ENCODE measurements at places on chromosomes 5 and 9. TPM values are rescaled to one million over a fixed set of nuclear protein-coding genes. Genes with fewer than 3 reads are reported as not detected.

The ERAP2 gene
- total RNA-seq = 14.8 TPM

DNA sequence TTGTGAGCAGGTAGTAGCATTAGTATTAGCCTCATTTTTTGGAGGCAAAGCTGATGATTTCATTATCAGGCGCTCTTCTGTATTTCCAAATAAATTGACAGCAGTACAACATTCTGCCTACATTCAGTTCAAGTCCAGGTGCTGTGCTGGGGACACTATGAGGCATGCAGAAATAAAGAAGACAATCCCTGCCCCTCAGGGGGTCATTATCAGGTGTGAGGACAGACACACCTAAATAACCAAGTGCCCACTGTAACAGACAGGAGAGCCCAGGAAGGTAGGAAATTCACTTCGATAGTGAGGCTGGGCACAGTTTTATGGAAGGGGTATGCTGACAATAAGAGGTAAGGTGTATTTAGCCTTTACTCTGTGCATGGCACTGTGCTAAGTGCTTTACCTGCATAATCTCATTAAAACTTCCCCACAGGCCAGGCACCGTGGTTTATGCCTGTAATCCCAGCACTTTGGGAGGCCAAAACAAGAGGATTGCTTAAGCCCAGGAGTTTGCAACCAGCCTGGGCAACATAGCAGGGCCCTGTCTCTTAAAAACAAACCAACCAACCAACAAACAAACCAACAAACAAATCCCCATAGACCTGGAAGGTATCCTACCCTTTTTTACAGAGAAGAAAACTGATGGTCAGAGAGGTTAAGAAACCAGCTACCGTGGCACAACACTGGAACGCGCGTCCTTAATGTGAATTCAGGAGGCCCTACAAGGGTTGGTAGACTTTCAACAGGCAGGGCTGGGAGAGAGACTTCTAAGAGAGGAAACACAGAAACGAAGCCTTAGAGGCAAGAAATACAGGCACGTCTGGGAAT is 17.5 kb upstream of the GPX3 start:
- DNase-seq = no peak

GRCh38 chr5:125891061-125891725 is 532.0 kb upstream of the GRAMD2B start:
- no peak for DNase-seq

- DNase-seq = peak; percentile 83
Observed at GRCh38 chr9:97555164-97555563, 53.7 kb downstream of the TMOD1 start.

DNA sequence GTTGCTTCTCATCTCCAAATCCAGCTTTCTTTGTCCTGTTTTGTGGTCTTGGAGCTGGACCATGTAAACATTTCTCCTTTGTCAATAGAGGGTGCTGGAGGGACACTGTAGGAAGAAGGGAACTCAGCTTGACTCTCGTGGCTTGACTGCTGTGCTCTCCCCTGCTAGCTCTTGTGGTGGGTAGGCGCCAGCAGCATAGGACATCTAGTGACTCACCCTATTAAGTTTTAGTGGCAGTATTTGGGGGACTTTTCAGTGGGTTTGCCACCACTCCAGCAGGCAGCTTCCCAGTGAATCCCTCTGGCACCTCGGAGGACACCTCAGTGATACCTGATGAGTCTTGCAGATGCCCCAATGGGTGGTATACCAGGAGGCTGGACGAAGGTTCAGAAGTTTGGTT is 97.8 kb downstream of the TSSK1B start:
- DNase-seq = peak; percentile 65

GRCh38 chr5:150571836-150572235 is 63.9 kb downstream of the NDST1 start:
- DNase-seq = no peak

DNA sequence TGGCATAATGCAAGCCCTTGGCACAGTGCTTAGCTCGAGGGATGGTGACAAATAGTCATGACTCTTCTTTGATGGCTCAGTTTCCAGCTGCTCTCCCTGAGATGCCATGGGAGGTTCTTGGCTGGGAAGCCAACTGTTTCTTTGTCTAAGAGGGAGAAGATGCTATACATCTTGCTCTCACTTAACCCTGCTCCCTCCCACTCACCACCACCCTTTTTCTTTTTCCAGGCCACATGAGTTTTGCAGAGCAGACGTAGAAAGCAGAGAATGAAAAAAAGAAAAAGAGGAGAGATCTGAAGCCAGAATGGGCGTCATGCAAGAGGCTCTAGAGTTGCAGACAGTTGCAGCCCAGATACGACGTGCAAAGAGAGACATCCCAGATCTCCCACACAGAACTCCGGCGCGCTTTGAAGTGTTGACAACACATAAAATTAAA is 160.5 kb downstream of the FGF18 start:
- DNase-seq = no peak

GRCh38 chr9:91935805-91936514 is 14.1 kb downstream of the ROR2 start:
- no peak for DNase-seq

GRCh38 chr9:87497080-87497603 is 525 bp upstream of the DAPK1 start:
- no peak for DNase-seq

- DNase-seq = no peak
Observed at GRCh38 chr5:79081779-79082178, 12.2 kb downstream of the BHMT2 start.

DNA sequence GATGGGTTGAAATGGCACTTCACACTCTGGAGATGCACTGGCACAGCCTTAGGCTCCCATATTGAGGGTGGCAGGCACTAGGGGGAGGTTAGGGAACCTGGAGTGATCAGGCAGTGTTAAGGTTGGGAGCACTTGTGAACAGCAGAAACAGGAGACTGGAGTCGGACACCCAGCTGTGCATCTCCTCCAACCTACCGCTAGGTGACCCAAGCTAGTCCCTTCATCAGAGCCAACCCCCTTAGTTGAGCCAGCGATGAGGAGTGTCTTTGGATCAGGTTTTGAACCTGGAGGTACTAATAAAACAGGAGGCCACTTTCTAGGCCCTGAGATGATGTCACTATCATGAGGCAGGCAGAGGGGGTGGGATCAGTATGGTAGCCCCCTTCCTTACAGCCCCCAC is 1.7 kb downstream of the ACTL7B start:
- DNase-seq = no peak

The MUSK gene
- 0.62 TPM for total RNA-seq

DNA sequence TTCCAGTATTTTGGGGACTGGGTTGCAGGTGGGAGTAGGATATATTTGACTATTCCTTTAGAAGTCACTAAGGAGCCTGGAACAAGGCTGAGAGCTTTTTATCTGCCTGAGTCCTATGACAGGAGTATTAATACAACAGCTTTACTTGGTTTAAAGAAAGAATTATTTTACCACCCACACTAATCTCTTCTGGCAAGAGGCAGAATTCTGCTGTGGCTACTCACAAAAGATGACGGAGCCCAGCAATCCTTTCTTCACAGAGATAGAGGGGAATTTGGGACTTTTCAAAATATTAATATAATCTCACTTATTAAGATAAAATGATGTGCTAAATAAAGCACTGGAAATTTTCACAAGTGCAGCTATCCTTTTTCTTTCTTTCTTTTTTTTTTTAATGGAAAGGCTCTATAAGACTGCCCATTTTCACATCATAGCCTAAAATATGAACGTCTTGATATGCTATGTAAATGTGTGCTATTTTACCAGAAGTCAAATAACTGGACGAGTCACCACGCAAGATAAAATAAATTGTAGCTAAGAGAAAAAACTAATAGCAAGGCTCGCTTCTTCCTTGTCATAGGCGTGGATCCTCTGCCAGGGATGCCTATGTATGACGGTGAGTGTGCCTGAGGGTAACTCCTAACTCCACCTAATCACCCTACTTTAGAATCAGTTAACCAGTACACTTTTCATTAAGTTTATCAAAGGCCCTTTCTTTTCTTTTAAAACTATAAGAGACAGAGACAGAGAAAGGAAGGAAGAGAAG is 76.3 kb downstream of the ZNF608 start:
- no peak for DNase-seq

- DNase-seq = no peak
Observed at GRCh38 chr5:59158637-59159391, 575.9 kb downstream of the RAB3C start.

DNA sequence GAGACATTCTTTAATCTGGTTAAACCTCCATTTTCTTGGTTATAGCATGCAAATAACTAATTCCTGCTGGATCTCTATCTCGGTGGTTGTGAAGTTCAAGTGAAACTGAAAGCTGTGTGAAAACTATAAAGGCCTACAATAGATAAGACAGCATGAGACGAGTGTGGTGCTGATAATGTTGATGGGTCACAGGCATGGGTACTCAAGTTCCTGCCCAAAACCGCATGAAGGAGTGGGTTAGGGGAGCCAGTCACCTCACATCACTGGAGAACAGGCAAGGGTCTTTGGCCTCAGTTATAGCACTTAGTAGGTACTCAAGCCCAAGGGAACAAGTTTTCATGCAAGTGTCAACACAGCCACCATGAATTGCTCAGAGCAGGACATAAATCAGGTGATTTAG is 16.7 kb downstream of the HMHB1 start:
- DNase-seq = no peak

GRCh38 chr5:158375531-158375930 is 516.6 kb upstream of the CLINT1 start:
- DNase-seq = no peak

DNA sequence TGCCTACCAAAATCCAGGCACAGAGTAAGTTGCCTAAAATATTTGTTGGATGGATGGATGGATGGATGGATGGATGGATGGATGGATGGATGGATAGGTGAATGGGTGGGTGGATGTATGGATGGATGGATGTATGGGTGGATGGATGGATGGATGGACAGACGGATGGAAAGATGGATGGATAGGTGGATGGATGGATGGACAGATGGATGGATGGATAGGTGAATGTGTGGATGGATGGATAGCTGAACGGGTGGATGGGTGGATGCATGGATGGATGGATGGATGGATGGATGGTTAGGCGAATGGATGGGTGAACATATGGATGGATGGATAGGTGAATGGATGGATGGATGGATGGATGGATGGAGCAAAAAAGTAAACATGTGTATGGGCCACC is 131.9 kb downstream of the GABBR2 start:
- DNase-seq = no peak

- DNase-seq = no peak
Observed at GRCh38 chr5:124823380-124823779, 76.9 kb upstream of the ZNF608 start.

The TCF7 gene
- total RNA-seq = 8.5 TPM

GRCh38 chr5:65695896-65696295 is 26.0 kb downstream of the SGTB start:
- no peak for DNase-seq

The CCDC180 gene
- total RNA-seq = 8.2 TPM

- no peak for DNase-seq
Observed at GRCh38 chr5:16615741-16616535, 859 bp downstream of the RETREG1 start.

The PCDHB13 gene
- 4.9 TPM for total RNA-seq

DNA sequence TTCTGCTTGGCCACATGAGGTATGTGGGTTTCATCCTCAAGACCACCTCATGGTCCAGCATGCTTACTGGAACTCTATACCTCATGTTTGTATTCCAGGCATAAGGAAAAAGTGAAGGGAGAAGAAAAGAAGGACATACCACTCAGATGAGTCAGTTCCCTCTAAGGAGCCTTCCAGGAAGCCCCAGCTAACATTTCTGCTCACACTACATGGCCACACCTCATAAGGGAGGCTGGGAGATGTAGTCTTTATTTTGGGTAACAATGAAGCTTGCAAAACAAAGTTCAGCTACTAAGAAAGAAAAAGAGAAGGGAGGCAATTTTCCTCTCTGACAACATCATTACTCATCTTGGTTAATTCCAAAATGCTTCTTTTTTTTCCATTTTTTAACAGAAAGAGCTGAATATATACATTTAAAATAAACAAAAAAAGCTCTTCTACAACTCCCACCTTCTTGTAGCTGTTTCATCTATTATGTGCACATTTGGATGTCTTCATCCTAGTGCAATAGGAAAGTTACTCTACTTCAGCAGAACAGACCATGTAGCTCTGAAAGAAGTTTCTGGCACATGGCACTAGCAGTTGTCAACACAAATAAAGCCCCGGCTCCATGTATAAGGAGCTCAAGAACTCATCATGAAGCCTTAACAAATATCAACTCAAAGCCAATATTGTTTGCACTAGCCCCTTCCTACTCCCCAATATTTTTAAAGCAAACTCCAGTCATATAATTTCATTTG is 123.6 kb upstream of the CCDC112 start:
- DNase-seq = no peak

- no peak for DNase-seq
Observed at GRCh38 chr5:97670447-97670846, 487.4 kb upstream of the RIOK2 start.

The CYLC2 gene
- not detected for total RNA-seq

GRCh38 chr9:75438716-75439115 is 350.4 kb downstream of the OSTF1 start:
- no peak for DNase-seq

GRCh38 chr5:15116996-15117395 is 245.4 kb upstream of the ANKH start:
- DNase-seq = no peak

DNA sequence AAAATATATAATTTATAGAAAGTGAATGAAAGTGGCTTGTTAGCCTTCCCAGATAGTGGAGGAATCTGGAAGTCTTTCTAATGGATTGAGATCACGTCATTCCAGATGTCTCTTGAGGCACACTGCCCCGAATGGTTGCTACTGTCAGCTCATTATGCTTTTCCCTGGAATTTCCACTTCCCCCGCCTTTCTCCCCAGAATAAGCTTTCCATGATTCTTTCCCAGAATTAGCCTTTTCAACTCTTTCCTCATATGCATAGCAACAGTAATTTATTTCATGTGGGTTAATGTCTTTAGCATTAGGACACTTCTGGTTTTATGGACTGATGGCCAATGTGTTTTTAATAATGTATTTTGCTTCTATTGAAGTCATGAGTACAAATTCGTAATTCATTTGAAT is 81.5 kb downstream of the PALM2AKAP2 start:
- no peak for DNase-seq

The LRRC19 gene
- not detected for total RNA-seq

DNA sequence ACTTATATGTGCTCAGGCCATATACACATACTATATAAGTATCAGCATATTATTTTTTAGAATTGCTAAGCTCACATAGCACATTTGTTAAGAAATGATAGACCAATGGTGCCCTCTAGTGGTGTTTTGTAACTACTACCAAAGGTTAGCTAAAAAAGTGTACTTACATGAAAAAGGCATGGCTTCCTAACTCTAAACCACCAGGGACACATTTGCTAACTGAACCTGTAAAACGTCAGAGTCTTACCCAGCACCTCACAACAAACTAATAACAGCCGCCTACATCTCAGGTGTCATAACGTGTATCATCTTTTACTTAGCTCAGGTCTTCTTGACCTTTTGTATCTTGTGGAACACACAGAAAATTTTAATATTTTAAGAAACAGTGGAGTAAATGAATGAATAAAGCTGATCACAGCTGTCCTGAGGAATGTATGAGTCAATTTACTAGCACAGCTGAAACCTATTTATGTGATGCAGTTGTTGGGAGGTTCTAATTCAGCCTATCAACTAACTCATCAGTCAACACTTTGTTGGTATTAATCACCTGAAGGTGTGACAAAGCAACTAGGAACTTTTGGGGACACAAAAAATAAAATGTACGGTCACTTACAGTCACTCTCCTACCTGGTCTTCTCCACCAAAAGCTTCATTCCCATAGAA is 72.9 kb downstream of the BAAT start:
- DNase-seq = no peak

- no peak for DNase-seq
Observed at GRCh38 chr5:45094876-45095440, 286.2 kb downstream of the MRPS30 start.
